ENCODE measurements at places on chromosomes 13 and 19. TPM values are rescaled to one million over a fixed set of nuclear protein-coding genes. Genes with fewer than 3 reads are reported as not detected.

ETHE1 gene
- total RNA-seq, result 74.4 TPM

ZGLP1 gene
- total RNA-seq, result 5.2 TPM

POLRMT gene
- total RNA-seq, result 33.9 TPM

SMAD9 gene
- 13.5 TPM for total RNA-seq

FCER2 gene
- total RNA-seq, result not detected

B3GNT8 gene
- 35.8 TPM for total RNA-seq

POSTN gene
- 60.9 TPM for total RNA-seq

DNA sequence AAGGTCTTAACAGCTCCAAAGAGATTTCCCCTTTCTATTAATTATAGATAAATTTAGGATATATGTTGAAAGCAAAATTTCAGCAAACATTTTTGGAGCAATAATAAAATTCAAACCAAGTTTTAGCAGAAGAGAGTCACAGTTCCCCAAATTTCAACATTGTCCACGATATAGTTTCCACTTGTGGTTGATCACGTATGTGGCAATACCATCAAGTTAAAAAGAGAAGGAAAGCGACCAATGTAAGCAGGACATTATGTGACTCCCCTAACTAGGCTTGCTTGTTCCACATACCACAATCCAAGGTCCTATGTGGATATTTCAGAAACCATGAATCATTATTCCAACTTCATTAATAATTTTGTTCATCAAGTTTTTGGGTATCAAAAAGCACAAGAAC lies 52.8 kb downstream of the ELF1 start:
- H3K36me3 ChIP-seq, result no peaks in the 10 kb centered on the region
- peaks cover 94% of the 10 kb centered on the region for H3K4me1 ChIP-seq
- no peak overlapping the region for H3K27ac ChIP-seq
- no peaks in the 10 kb centered on the region for H3K27me3 ChIP-seq
- H3K4me3 ChIP-seq, result no peak overlapping the region
- no peak for DNase-seq

DNA sequence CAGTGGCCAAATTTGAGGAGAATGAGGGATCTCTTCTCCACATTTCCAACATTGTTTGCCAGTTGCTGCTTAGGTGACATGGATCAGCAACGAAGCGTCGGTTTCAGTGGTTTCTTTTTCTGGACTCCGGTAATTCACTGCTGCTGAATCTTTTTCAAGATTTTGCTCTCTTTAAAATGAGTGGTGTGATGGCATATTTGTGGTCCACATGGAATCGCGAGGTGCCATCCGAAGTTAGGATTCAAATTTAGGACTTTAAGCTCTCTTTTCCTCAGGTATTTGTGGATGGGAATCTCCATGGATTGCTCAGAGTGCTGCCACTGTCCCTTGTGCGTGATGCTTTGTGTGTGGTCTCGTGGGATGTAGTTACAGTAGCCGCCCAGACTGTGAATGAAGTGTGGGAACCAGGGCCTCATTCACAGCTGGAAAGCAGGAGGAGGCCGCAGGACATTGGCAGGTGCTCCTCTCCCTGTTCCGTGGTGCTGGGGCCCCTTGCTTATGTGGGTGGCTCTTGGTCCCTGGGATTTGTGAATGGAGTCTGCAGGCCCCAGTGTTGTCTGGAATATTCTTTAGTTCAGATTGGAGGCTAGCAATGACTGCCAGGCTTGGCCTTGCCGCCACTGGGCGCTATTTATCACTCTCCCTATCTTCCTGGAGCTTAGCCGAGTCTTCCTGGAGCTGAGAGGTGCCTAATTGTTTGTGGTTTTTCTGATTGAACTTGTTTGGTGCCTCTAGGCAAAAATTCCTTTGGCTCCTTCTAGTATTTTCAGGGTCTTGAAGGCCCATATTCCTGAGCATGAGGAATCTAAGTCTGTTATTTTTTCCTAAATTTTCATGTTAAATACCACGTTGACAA lies 1.5 kb downstream of the ILF3 start:
- peaks cover 71% of the 10 kb centered on the region for H3K4me1 ChIP-seq
- H3K27me3 ChIP-seq, result no peaks in the 10 kb centered on the region
- DNase-seq, result no peak
- no peaks in the 10 kb centered on the region for H3K36me3 ChIP-seq
- peak overlapping the region; percentile 91 for H3K4me3 ChIP-seq

DNA sequence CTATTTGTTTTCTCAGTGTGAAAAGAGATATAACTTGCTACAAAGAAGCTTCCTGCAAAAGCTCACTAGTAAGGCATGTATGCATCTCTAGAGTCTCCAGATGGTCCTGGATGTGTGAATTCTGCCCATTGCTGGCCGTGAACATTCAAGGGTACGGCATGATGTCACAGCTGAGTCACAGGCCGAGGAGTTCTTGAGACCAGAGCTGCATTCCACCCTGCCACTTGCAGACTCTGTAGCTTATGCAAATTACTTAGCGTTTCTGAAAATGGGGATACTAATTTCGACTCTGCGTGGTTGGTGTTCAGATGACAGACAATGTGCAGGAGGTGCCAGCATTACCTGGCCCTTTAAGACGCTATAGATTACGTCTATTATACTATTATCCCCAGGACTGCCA lies 470.7 kb downstream of the ZNF536 start:
- H3K27me3 ChIP-seq, result no peaks in the 10 kb centered on the region
- no peak overlapping the region for H3K4me3 ChIP-seq
- no peak overlapping the region for H3K27ac ChIP-seq
- DNase-seq, result no peak

- DNase-seq, result no peak
- H3K4me3 ChIP-seq, result no peak overlapping the region
- no peak overlapping the region for H3K27ac ChIP-seq
- H3K4me1 ChIP-seq, result no peaks in the 10 kb centered on the region
- H3K27me3 ChIP-seq, result no peaks in the 10 kb centered on the region
- H3K36me3 ChIP-seq, result no peaks in the 10 kb centered on the region
Observed at GRCh38 chr19:56866538-56866937, 26.0 kb upstream of the PEG3 start.

- no peak overlapping the region for H3K4me3 ChIP-seq
- no peaks in the 10 kb centered on the region for H3K36me3 ChIP-seq
- H3K4me1 ChIP-seq, result no peaks in the 10 kb centered on the region
Observed at GRCh38 chr13:54913668-54914067, 1885.1 kb downstream of the OLFM4 start.

GRCh38 chr19:1254530-1255185 lies 6.3 kb downstream of the MIDN start:
- H3K27me3 ChIP-seq, result no peaks in the 10 kb centered on the region
- H3K4me3 ChIP-seq, result peak overlapping the region; percentile 85
- H3K36me3 ChIP-seq, result no peaks in the 10 kb centered on the region
- peak overlapping the region; percentile 100 for H3K27ac ChIP-seq

DNA sequence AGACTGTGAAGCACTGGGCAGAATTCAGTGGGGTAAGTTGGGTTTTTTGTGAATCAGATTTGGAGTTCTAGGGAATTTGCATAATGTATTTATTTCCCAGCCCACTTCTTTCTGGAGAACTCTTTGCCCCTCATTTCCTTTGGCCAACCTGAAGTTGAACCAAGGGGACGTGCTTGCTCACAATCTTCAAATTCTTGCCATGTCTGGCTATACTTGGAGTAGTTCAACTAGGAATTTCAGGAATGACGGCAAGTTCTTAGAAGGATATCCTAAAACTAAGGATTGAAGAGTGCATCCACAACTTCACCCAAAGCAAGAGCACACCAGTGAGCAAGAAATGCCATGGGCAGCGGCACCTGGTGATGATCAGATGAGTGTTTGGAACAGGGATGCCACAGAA lies 88.5 kb downstream of the TEX26 start:
- no peaks in the 10 kb centered on the region for H3K27me3 ChIP-seq
- no peak overlapping the region for H3K4me3 ChIP-seq
- no peak overlapping the region for H3K27ac ChIP-seq
- no peaks in the 10 kb centered on the region for H3K36me3 ChIP-seq
- no peaks in the 10 kb centered on the region for H3K4me1 ChIP-seq
- no peak for DNase-seq

DNA sequence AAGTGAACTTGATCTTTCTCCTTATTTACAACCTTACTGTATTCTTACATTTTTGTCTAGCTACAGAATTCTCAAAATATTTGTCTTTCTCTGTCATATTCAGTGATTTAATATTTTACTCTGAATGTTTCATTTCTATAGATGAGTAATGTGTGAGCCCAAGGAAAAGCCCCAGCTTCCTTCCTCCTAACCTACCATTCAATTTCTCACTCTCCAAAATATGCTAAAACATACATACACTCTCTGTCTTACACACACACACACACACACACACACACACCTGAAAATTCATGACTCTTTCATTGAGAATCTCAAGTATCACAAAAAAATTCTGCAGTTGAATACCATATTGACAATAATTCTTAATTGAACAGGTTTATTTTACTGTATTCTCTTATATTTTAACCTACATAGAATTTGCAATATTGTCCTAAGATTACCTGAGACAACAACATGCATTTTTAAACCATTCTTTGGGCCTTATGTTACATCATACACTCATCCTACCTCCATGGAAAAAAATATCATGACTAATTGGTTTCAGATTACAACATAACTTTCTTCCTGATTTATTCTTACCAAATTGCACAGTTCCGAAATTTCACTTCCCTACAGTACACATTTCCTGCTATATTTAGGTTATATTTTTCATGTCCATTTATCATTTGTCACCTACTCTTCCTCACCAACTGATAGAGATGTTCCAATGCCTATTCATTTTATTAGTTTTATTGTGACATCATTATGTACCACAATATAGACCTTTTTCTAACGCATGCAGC lies 1965.6 kb upstream of the PCDH20 start:
- no peaks in the 10 kb centered on the region for H3K36me3 ChIP-seq
- DNase-seq, result no peak
- H3K4me3 ChIP-seq, result no peak overlapping the region
- no peaks in the 10 kb centered on the region for H3K27me3 ChIP-seq
- H3K4me1 ChIP-seq, result no peaks in the 10 kb centered on the region

DNA sequence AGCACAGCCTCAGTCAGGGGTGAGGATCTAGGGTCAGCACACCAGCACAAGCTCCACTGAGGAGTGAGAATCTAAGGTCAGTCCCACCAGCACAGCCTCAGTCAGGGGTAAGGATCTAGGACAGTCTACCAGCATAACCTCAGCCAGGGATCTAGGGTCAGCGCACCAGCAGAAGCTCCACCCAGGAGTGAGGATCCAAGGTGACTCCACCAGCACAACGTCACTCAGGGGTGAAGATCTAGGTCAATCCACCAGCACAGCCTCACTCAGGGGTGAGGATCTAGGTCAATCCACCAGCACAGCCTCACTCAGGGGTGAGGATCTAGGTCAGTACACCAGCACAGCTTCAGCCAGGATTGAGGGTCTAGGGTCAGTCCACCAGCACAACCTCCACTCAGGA lies 64.5 kb downstream of the RAB20 start:
- no peaks in the 10 kb centered on the region for H3K27me3 ChIP-seq
- H3K27ac ChIP-seq, result no peak overlapping the region
- DNase-seq, result no peak
- no peaks in the 10 kb centered on the region for H3K4me1 ChIP-seq
- H3K36me3 ChIP-seq, result peaks cover 45% of the 10 kb centered on the region

- no peaks in the 10 kb centered on the region for H3K4me1 ChIP-seq
- H3K4me3 ChIP-seq, result no peak overlapping the region
- no peak for DNase-seq
- H3K27ac ChIP-seq, result no peak overlapping the region
- no peaks in the 10 kb centered on the region for H3K36me3 ChIP-seq
- no peaks in the 10 kb centered on the region for H3K27me3 ChIP-seq
Observed at GRCh38 chr13:35659796-35660195, 183.3 kb upstream of the MAB21L1 start.

GRCh38 chr19:18373892-18374629 lies 11.9 kb upstream of the GDF15 start:
- peak overlapping the region; percentile 91 for H3K27ac ChIP-seq
- DNase-seq, result peak; percentile 98
- H3K4me3 ChIP-seq, result no peak overlapping the region
- H3K4me1 ChIP-seq, result peaks cover 28% of the 10 kb centered on the region

Measured in vagina (tissue), 2 donors.